ENCODE measurements at places on chromosomes 5 and 9.
A peak's percentile ranks its signal among the peaks of the same experiment; 100 is the strongest.

GRCh38 chr5:149639737-149640136, 58.4 kb downstream of the ARHGEF37 start:
- no peak for DNase-seq

GRCh38 chr5:134100283-134101091, 14.0 kb upstream of the TCF7 start:
- DNase-seq, result peak; percentile 62

GRCh38 chr9:22512495-22512894, 65.9 kb downstream of the DMRTA1 start:
- DNase-seq, result no peak

DNA sequence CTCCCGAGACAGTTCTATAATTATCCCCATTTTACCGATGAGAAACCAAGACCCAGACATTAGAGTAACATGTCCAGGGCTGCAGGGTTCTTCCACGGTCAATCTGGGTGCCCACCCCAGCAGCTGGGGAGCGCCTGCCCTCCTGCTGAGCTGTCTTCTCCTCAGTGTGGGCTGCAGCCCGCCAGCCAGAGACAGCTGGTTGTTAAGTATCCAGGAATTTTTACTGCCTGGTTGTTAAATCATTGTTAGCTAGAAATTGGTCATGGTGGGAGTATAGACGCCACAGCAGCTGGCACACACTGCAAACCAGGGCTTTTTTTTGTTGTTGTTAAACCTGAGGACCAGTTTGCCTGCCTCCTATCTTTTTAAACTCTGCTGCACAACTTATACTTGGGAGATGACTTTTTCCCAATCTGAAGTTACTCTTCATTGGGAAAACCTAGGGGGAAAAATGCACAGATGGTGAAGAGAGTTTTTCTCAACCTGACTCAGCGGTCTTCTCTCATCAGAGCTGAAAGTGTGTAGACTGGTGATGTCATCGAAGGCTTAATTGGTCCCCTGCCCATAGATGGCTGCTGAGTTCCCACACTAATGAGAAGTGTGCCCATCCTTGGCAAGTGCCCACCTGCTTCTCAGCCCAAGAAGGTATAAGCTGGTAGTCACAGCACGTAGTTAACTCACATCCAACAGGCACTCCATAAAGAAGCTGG, 208.6 kb downstream of the DRD1 start:
- no peak for DNase-seq

GRCh38 chr9:70587201-70587600, 172.7 kb upstream of the KLF9 start:
- no peak for DNase-seq

DNA sequence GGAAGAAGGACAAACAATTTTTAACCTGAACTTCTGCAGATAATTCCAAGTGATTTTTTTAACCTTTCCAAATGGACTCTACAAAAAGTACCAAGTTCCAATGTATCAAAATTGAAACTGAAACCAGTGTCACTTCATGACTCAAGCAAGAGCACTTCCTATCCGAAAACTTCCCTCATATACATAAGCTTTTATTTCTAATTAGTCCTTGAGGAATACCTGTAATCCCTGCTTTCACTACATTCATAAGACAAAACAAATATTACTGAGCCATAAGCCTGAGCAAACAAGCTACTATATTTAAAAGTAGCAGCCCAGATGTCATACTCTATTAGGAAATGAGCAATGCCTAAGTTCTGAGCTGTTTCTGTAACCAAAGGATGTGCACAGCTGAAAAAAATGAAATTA, 224.4 kb downstream of the EBF1 start:
- peak; percentile 11 for DNase-seq

- DNase-seq, result no peak
These were observed 329.2 kb downstream of the TMEM167A start for GRCh38 chr5:82747986-82748385.

GRCh38 chr5:148799737-148800527, 26.5 kb upstream of the ADRB2 start:
- no peak for DNase-seq

- no peak for DNase-seq
These were observed 7.0 kb downstream of the PAX5 start for GRCh38 chr9:37026931-37027581.

DNA sequence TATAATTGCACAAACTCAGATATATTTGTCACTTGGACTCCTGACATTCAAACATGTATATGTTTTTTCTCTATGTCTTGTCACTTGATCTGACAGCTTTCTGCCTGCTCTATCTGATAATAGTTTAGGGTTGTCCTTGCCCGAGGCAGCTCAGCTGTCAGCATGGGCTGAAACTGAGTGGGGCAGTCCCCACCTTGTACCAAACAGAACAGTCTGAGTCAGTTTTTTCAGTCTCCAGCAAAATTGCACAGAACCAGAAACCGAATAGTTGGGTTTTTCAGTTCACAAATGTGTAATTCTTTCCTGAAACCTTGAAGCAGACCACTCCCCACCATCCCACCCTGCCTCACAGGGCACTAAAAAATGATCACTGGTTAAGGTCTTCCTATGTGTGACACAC, 9.5 kb upstream of the HAND1 start:
- no peak for DNase-seq

- DNase-seq, result no peak
These were observed 127.5 kb upstream of the PANK3 start for GRCh38 chr5:168706655-168707069.

GRCh38 chr9:30196941-30197340, 2187.5 kb upstream of the ACO1 start:
- no peak for DNase-seq

GRCh38 chr9:80147866-80148265, 576.1 kb downstream of the TLE4 start:
- DNase-seq, result no peak

DNA sequence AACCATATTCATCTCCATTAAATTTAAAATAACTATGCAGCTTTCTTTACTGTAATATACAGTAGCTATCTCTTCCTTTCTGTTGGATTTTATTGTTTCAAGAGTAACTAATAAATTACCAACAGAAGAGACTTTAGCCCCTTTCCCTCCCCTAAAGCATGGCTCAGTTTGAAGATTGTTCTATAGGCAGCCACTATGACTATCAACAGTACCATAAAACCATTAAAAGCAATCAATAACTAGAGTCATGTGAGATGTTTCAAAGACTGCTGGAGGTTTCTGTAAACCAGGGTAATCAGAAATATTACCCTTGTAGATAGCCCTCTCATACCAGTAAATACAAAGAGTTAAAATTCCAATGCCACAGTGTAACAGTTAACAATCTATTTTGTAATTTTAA, 73.0 kb downstream of the TMEM161B start:
- no peak for DNase-seq

DNA sequence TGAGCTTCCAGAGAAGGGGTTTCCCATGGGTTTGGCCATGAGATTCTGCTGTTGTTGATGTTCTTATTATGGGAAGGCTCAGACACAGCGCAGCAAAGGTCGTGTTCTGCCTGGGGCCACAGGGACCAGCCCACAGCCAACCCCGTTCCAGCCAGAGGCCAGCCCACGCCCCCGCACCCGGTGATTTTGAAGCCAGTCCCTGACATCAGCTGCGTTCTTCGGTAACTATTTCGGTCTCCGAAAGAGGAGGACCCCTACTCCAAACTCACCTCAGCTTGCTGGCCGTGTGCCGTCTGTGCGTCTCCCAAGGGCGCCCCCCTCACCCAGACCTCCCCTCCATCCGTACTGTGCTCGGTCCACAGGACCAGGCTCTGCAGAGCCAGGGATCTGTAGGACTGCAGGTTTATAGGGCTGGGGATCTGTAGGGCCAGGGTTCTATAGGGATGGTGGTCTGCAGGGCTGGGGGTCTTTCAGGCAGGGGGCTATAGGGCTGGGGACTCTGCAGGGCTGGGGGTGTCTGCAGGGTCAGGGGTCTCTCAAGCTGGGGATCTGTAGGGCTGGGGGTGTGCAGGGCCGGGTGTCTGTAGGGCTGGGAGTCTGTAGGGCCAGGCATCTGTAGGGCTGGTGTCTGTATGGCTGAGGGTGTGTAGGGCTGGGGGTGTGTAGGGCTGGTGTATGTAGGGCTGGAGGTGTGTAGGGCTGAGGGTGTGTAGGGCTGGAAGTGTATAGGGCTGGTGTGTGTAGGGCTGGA, 11.8 kb downstream of the COL5A1 start:
- DNase-seq, result no peak

GRCh38 chr9:92990461-92990860, 43.1 kb downstream of the FGD3 start:
- DNase-seq, result no peak

GRCh38 chr5:164637931-164638521, 1132.6 kb downstream of the MAT2B start:
- DNase-seq, result no peak

DNA sequence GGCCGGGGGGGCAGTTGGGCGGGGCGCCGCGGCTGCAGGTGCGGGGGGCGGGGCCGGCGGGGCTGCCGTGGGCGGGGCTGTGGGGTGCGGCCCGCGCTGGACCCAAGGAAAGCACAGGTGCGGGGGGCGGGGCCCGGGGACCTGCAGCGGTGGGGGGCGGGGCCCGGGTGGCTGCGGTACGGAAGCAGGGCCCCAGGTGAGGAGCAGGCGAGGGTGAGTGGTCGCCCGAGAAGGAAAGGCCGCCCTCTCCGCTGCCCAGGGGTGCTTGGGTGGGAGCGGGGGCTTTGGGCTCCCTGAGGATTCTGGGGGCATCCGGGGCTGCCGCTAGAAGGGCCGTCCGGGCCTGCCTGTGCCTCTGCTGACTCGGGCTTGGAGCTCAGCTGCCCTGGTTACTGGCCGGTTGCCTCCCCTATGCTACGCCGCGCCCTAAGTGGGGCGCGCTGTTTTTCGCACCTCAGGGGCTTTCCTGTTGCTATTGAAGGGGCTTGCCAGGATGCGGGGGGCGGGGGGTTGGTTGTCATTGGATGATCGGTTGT, 767 bp downstream of the RALGPS1 start:
- peak; percentile 52 for DNase-seq

DNA sequence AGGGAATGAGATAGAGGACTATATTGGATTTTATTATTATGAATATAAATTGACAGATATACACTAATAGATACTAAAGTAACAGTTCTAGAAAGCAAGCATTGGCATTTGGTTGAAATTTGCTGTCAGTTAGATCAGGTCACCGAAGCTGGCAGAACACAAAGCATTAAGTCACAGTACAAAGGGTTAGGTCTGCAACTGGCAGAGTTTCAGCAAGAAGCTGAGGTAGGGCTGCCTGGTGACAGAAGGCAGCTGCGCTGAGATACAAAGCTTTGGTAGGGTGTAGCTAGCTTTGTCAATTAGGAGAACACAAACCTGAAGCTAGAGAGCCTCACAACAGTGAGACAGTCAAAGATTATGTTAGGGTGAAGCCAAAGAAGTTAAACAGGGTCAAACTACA, 6.3 kb upstream of the CSNK1G3 start:
- DNase-seq, result no peak

- DNase-seq, result no peak
These were observed 7.2 kb upstream of the ARSI start for GRCh38 chr5:150309886-150310239.

DNA sequence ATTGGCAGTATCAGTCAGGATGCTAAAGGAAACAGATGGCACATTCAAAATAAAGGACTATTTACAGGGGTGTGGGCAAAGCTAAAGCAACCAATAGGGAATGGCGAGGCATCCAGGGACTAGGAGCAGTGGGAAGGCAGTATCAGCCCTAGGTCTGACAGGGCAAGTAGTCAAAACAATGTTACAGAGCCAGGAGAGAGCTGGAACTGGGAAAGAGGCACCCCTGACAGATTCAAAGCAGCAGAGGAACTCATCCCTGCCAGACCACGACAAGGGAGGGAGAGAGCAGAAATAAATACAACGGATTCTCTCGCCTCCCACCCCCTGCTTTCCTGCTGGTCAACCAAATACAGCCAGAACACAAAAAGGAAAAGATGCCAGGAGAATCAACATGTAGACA, 371.5 kb downstream of the NR2F1-AS1 start:
- no peak for DNase-seq

- no peak for DNase-seq
These were observed 52.8 kb upstream of the SLC44A1 start for GRCh38 chr9:105191508-105192121.

DNA sequence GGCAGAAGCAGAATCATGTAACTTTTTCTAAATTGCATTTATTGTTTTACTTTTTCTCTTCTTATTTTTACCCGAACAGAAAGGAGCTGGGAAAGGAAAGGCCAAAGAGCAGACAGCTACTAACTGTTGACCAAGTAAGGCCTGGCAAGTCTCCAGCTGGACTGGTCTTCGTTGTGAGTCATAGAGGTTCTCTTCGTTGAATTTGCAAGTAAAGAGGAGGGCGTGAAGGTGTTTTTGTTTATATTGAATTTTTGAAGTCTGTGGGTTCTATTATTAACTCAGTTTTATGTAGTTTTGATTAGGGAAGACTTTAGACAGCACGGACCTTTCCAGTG, 416.5 kb upstream of the CCNH start:
- no peak for DNase-seq

GRCh38 chr5:96235008-96235910, 197.8 kb downstream of the PCSK1 start:
- no peak for DNase-seq

DNA sequence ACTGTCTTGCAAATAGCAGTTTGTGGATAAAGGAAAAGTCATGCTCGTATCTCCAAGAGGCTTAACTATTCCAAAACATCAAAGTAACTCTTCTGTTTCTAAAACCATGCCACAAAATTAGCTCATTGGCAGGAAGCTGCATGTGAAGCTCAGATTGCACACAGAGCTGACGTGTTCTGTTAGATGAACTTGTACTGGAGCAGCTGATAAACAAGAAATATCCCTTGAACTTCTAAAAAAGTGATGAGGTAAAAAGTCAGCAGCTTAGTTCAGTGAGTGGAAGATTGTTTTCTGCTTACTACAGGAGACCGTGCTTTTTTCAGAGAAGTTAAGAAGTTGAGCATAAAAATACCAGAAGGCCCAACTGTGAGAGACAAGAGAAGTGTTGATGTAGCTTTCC, 113.2 kb downstream of the SLC12A2 start:
- no peak for DNase-seq

GRCh38 chr9:5470122-5470521, 19.8 kb downstream of the CD274 start:
- DNase-seq, result no peak

GRCh38 chr5:38776149-38776896, 69.5 kb upstream of the OSMR start:
- no peak for DNase-seq

DNA sequence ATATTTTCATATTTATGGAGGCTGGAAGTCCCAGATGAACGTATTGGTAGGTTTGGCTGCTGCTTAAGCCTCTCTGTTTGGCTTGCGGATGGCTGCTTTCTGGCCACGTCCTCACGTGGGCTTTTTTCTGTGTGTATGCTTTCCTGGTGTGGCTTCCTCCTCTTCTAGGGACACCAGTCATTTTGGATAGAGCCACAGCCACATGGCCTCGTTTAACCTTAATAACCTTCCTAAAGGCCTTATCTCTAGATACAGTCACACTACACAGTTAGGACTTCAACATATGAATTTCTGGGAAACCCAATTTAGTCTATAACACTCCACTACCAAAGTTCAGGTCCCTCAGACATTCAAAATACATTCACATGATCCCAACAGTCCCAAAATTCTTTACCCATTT, 26.9 kb downstream of the NUTM2F start:
- DNase-seq, result no peak

GRCh38 chr5:141618030-141618803, 583 bp downstream of the DIAPH1 start:
- no peak for DNase-seq

GRCh38 chr5:6488021-6488420, 39.4 kb downstream of the UBE2QL1 start:
- peak; percentile 46 for DNase-seq

- DNase-seq, result no peak
These were observed 457.5 kb downstream of the TAF11L14 start for GRCh38 chr5:18091758-18092157.

- no peak for DNase-seq
These were observed 71.5 kb downstream of the SLIT3 start for GRCh38 chr5:169229342-169229892.

GRCh38 chr5:119757276-119757675, 127.9 kb downstream of the FAM170A start:
- DNase-seq, result no peak
